Kidney glomerular epithelial cell (primary cell): ENCODE measurements at places on chromosomes 4 and X.

GRCh38 chr4:7539659-7540058 lies 104.9 kb upstream of the PSAPL1 start:
- DNase-seq, result no peak

DNA sequence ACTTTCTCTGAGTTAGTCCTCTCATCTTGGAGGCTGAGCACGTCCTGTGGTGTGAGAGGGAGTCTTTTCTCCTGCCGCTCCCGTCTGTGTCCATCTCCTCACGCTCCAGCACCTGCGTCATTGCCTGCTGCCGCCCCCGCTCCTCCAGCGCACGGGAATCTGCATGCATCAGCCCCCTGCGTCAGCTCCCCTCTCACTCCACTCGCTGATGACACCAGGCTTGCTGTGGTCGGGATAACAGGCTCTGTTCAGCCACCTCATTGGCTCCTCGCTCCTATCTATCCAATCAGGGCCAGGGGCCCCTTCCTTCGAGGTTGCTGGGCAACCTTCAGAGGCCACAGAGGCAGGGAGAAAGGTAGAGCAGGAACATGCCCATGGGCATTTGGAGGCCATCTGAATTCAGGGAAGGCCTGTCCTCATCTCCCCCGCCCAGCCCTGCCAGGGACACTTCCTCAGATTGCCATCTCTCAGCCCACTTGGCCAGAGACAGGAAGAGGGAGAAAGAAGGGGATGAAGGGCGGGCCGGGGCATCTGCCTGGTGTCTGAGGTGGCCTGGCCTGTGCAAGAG lies 9.3 kb downstream of the ZNF185 start:
- peak; percentile 4 for DNase-seq

- DNase-seq, result no peak
Observed at GRCh38 chr4:46316215-46316614, 73.7 kb downstream of the GABRA2 start.

DNA sequence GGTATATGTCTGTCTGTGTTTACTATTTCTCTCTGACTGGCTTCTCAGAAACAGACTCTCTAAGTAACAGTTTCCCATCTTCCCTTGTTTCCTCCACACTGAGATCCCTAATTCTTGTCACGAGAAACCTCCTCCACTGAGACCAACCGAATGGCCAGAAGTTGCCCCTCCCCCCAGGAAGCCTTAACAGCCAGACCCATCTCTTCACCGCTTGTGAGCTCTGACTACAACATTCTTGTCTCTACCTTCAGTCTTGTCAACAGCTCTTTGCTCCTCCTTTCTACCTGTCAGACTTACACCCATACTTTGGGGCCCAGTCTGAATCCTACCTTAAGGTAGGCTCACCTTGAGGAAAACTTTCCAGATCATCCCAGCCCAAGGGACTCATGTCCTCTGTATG lies 90.8 kb downstream of the NHSL2 start:
- no peak for DNase-seq

DNA sequence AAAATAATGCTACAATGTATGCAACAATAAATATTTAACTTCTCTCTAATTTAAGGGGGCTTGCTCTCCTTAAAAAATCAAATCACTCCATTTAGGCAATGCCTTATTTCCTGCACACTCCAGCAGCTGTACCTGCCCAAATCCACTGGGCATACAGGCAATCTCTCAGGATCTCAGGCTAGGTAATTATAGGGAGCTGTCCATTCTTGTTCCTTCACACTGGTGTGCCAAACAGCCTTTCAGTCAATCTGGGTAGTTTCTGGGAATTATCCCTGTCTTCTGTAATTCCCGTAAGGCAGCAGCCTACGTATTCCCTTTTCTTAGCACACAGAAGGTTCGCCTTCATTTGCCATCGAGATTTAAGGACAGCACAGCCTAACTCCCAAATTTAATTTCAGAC lies 922.6 kb upstream of the SLIT2 start:
- DNase-seq, result no peak

DNA sequence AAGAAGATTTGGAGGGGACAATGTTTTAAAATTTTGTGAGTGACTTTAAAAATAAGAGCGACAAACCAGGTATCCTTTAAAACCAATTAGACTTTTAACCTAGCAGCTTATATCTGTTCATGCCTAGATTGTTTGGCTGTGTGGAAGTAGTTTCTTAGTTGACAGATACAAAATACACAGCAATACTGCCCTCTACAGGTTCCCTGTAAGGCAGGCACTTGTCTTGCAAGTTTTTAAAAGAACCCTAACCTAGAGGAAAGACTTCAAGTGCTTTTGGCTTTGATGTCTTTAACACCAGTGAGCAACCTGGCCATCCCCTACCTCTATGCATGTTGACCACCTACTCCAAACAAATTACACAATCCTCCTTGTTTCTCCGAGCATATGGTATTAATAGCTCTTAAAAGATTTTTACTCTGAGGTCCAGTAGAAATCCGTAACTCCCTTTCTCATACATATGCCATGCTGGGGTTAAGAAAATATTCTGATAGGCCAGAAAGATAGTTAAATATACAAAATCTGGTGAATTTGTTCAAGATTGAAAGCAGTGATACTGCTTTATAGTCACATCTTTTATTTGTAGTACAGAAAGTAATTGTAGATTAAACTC lies 273.0 kb downstream of the ARHGAP24 start:
- peak; percentile 39 for DNase-seq

DNA sequence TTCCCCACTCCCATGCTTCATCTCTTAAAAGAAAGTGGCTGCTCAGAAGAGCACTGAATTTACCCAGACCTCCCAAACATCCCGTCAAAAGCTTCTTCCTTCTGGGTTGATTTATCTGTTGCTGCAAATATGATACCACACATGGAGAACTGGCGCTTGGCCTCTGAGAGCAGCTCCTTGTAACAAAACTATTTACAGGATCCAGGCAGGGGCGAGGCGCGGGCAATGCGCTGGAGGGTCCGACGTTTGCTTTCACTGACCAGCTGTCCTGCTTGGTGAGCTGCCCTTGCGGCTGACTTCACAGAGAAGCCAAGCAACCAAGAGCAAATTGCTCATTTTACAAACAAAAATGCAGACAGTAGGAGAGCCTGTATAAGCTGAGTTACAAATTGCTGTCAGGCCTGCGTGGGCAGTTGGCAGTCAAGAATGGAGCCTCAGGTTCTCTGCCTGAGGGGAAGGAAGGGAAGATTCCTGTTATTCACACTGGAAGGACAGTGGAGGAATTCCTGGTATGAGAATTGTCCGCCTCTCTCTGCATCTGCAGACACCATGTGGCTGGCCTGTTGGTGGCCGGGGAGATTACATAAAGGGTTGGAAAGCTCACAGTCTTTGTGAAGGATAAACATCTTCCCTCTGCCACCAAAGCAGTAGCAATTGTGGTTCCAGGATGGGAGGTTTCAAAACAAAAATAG lies 192.2 kb upstream of the LEF1 start:
- peak; percentile 86 for DNase-seq

GRCh38 chr4:36235306-36235705 lies 9.0 kb downstream of the ARAP2 start:
- DNase-seq, result peak; percentile 19

GRCh38 chrX:74251006-74251930 lies 52.7 kb upstream of the ZCCHC13 start:
- no peak for DNase-seq

DNA sequence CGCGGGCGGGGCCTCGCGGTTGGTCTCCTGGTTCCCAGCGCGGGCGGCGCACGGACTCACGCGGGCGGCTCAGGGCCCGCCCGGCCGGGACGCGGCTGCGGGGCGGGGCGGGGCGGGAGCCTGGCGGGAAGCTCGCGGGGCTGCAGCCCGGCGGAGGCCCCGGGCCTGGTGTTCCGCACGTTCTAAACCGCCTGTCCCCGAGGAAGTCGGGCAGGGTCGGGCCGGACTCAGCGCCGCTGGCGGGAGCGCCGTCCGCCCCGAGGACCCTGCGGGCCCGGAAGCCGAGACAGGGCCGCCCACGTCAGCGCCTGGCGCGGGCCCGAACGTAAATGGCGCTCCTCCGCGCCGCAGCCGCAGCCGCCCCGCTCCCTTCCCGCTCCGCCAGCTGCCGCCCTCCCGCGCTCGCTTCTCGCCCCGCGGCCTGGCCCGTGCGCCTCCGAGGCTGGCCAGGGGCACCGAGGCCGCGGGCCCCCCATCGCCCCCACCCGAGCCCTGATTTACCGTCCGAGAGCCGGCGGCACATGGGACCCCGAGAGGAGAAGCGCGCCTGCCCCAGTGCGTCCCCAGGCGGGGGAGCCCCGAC lies 309 bp upstream of the CTBP1 start:
- DNase-seq, result peak; percentile 49

DNA sequence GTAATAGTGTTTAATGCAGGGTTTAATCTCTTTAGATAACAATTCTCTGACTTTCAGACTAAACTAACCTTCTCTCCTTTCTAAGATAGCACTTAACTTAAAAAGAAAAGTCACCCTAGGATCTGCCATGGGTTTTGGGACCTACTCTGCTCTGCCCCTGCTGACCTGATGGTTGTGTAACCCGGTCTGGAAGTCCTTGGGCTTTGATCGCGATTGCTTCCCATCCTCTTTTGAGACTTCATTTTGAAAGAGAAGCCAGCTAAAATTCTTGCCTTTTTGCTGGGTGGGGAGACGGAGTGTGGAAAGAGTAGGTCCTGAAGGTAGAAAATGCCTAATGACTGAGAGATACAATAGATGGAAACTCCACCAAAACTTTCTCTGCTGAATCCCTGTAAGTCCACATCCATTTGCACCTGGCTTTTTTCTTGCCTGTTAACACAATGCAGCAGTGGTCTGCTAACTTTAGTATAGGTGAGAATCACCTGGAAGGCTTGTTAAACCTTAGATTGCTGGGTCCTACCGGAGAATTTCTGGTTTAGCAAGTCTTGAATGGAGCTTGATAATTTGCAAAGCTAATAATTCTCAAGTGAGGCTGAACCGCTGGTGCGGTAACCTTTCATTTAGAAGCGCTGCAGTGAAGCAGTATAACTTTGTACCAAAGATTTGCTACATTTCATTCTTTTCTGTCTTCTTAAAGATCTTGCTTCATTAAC lies 45.6 kb upstream of the CCSER1 start:
- DNase-seq, result no peak

DNA sequence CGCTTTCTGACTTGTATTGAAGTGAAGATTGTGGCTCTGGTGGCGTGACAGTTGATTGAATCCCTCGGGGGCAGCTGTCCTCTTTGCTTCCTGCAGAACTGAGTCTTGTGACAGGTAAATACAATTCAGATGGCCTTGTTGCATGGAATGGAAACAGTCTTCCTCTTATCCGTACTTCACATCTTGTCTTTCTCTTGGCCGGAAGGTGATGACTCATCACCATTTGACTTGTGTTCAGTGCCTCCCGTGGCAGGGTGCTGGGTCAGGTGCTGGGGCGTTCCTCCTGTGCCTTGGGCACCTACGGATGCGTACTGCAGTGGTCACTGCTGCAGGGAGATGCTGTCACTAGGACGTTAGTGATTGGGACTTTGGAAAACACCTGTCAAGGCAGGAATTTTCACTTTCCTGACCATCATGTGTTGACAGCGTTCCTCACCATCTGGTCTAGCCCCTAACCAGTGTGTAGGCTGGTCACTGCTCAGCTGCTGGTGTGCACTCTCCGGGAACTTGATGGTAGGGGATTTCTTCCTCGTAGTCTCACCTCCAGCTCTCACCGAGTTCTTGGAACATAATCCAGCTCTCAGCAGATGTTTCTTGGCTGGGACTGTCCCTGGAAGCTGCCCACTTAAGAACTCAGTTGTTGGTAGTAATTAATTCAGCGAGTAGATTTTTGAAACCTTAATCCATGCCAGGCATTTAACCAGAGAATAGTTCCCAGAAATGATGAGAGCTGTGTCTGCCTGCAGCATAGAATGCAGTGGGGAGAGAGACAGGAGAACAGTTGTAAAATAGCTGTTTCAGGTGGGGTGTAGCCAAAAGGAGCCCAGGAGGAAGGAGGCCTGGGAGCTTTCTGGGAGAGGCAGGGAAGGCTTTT lies 7.2 kb downstream of the TBC1D14 start:
- no peak for DNase-seq

GRCh38 chrX:13898603-13899002 lies 81.7 kb upstream of the GPM6B start:
- peak; percentile 1 for DNase-seq

DNA sequence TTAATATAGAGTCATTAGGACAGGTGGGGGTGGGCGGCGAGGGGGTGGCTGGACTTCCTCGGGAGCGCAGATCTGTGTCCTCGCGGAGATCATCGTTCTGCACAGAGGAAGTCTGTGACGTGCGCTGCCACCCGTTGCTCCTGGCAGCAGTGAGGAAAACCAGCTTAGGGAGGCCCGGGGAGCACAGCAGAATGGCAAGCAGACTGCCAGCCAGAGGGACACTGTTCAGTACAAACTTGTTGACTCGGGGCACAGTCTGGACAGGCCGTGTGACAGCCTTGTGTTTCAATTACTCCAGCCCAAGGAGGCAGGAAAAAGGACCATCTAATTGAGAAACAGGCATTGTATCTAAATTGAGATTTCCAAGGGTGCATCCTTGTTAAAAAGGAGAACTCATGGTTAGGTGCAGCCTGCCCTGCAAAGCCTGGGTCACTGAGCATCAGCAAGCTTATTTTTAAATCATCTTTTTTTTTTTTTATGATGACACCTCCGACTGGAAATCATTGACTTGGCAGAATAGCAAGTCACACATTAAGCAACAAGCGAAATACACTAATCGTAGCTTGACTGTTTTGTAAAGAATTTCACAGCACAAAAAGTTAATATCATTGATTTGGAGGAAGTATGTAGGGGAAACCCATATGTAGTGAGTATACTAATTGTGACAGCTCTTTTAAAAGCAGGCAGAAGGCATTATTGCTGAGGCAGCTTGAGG lies 512.0 kb upstream of the FAT1 start:
- DNase-seq, result peak; percentile 55

DNA sequence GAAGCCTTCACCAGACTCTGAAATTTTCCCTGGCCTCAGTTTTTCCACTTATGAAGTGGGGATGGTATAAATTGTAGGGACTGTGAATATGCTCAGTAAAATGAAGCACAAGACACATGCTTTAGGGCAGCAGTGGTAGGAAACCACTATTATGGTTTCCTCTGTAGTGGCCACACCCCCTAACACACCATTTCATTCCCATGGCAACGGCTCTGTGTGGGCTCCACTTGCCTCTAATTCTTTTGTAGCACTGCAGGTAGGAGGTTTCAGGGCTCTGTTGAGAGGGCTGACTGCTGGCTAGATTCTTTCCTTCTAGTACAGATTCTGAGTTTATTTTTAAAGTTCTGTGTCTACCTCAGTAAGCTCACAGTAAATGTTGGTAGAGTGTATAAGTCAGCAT lies 3.5 kb upstream of the VMA21 start:
- no peak for DNase-seq
